Stimulated activated CD8-positive, alpha-beta memory T cell treated with anti-CD3 and anti-CD28 coated beads, Interleukin-7, amount 100 ng/mL, for 1 hour (primary cell): ENCODE measurements at places on chromosomes 7 and 10.

DNA sequence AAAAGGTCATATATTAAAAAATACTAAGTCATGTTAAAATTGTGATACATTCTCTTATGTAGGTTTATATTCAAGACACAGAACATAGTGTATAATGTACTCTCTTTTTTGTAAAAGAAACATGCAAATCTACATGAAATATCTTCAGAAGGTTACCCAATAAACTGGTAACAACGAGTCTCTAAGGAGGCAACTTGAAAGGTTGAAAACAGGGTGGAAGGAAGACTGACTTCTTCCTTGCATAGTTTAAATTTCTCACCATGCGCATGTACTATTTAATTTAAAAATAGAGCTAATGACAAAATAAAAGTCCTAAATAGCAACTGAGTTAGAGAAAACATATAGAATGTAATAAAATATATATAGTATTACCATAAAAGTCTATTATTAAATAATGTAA, 132.5 kb downstream of the NT5C2 start:
- no peak for DNase-seq

- no peak for DNase-seq
These were observed 44.0 kb downstream of the TARP start for GRCh38 chr7:38229386-38229785.

DNA sequence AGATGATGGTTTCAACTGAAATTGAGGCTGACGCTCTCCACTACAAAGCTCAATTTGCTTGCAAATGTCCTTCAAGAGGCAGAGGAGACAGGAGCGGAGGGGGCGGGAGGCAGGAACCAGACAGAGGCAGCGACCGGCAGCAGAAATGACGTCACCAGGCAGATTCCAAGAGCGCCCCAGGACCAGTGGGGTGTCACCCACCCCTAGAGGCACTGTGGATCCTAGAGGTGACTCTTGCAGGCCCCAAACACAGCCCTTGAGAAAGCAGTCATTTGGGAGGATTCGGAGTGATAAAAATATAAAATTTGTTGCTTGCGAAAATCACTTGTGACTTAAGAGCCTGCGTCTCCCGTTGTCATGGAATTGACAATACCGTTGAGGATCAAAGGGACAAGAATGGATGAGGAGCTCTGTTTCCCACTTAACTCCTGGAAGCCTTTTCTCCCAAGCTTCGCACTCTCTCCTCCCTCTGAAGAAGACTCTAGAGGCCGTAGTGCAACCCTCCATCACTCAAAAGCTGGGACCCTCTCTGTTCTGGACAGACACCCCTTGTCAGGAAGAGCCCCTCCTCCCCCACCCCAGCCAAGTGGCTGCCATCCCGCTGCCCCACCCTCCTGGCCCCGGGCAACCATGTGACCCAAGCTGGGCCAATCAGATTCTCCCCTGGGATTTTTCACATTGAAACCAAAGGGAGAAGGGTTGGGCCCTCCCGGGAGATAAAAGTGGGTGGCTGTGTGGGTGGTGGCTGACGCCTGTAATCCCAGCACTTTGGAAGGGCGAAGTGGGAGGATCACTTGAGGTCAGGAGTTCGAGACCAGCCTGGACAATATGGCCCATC, 16.3 kb upstream of the SLC29A4 start:
- DNase-seq = no peak

DNA sequence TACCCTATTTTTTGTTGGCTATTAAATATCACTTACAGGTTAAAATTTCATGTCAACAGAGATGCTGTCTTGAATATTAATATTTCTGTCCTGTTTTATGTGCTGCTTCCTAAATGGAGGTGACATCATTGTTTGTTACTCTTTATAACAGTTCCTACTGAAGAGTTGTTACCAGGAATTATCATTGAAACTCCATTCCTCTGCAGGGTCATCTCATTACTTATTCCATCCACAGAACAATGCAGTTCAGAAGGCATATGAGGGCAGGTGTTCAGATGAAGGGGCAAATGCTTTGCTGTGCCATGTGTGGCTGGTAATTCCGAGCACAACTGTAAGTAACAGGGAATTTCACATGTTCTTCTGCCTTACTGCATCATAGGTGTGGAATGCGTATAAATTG, 113.4 kb downstream of the ANK3 start:
- no peak for DNase-seq

- no peak for DNase-seq
These were observed 1.9 kb downstream of the HHEX start for GRCh38 chr10:92691591-92692079.

GRCh38 chr10:89207181-89207800, at the start of gene CH25H:
CH25H (minus strand) TSS chr10:89207317; CDS start chr10:89207292, 25 bp downstream.
- DNase-seq = no peak

DNA sequence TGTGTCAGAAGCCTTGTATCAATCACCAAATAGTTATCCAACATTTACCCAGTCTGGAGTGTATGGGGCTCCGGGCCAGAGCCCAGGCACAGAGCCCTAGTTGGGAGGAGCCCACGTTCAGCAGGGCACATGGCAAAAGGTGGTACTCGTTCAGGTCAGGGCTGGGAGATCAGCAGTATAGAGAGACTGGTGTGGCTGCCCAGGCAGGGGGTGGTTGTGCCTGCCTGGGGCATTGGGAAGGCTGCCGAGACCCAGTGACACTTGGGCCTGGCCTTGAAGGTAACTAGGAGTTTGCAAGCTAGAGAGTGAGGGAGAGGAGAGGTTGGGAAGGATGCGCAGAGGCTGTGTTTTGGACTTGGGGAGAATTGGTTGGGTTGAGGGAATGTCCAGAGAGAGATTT, 48.9 kb upstream of the IGFBP3 start:
- DNase-seq = no peak

DNA sequence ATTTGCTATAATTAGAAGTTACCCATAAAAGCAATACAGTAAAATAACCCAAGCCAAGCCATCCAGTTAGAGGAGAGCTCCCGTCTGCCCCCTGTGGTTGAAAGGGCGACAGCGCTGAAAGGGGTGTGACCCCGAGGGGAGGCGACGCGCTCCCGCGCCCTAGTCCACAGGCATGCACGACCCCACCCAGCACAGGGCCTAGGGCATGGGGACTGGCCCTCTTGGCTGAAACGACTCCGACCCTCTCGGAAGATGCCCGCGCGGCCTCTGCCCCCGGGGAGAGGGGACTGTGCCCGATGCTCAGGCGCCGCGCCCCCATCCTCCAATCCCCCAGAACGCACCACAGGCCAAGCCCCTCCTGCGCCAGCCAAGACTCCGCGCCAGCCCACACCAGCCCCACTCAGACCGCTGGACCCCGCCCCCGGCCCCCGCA, 64.0 kb downstream of the CSGALNACT2 start:
- DNase-seq = no peak

DNA sequence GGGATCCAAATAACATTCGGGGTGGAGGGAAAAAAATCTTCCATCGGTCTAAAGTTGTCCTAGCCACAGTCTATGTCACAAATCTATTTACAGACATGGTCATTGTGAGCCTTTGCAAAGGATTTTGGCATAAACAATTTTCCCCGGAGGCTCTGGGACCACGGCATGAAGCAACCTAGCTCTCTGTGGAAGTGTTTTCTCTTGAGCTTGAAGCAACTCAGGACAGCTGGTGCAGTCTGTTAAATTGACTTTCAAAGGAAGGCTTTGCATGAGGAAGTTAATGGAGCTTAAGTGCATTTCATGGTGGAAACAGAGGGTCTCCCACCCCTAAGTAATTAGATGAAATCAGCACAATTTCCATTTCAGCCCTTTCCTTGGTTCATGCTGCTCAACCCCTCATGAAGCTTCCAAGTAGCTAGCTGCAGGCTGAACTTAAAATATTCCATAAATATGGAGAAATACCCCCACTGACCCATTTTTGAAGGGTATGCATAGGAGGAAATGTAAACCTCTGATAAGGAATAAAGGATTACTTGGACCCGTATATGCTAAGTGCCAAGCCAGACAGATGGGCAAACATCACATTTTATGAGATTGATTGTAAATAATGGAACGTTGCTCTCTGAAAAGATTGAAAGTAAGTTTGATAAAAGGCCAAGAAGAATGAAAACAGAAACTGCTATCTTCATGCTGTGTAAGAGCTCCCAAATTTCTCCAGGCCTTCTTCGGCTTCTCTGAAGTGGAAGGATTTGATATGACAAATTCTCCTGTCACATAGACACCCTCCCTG, 39.9 kb downstream of the CCDC3 start:
- DNase-seq = no peak
